ENCODE measurements at places on chromosomes 3 and 15. TPM values are rescaled to one million over a fixed set of nuclear protein-coding genes. Genes with fewer than 3 reads are reported as not detected.

CSTA gene
- not detected for total RNA-seq

RNF7 gene
- total RNA-seq: 109 TPM

LINGO1 gene
- total RNA-seq: 35.1 TPM

CCDC39 gene
- 0.22 TPM for total RNA-seq

ADAMTS17 gene
- 4.7 TPM for total RNA-seq

ALPK3 gene
- total RNA-seq: 122 TPM

SAXO2 gene
- total RNA-seq: 6.0 TPM

DUOXA2 gene
- not detected for total RNA-seq

FSD2 gene
- not detected for total RNA-seq

GRCh38 chr3:181709537-181710279, 2.0 kb upstream of the SOX2 start:
- H3K27ac ChIP-seq: peak overlapping the region; percentile 89
- peaks cover 20% of the 10 kb centered on the region for H3K4me1 ChIP-seq
- peak overlapping the region; percentile 64 for H3K4me3 ChIP-seq

- H3K27ac ChIP-seq: no peak overlapping the region
- no peaks in the 10 kb centered on the region for H3K36me3 ChIP-seq
- DNase-seq: no peak
- H3K4me3 ChIP-seq: no peak overlapping the region
- peaks cover 2% of the 10 kb centered on the region for H3K4me1 ChIP-seq
Observed at GRCh38 chr3:15116032-15116669, 17.2 kb upstream of the RBSN start.

DNA sequence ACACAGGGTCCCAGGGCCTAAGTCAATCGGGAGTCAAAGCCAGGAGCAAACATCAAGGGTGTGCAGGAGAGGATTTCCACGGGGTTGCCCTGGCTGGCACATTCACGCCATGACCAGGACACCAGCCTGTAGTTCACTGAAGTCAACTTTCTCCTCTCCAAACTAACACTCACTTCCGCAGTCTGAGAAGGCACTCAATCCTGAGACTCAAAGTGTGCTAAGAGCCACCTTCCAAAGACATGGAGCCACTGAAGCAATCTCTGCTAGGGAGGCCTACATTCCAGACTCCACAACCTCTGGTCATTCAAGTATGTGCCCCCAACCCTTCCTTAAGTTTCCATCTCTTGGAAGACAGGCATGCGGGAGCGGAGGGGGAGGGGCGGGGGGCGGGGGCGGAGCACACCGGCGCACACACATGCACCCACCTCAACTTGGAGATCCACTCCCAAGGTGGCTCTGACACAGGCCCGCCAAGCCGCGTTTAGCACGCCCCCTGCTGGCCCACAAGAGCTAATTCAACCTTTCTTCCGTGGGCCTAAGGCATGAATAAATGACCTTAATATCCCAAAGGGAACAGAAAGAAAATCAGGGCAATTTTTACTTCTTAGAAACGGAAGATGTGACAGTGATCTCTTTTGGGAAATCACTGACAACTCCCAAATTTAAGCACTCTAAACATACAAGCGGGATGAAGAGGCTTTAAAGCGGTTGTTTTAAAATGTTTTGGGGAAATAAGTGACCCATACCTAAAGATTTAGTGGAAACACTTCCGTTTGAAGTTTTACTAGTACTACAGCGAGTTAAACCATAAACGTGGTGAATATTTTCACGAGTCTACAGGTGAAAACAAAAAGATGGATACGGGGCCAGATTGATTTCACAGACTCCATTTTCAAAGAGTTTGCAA, 162.5 kb upstream of the CHRNA7 start:
- H3K4me1 ChIP-seq: peaks cover 8% of the 10 kb centered on the region
- H3K4me3 ChIP-seq: peak overlapping the region; percentile 54
- no peaks in the 10 kb centered on the region for H3K36me3 ChIP-seq
- H3K27me3 ChIP-seq: peaks cover 14% of the 10 kb centered on the region
- H3K27ac ChIP-seq: no peak overlapping the region

DNA sequence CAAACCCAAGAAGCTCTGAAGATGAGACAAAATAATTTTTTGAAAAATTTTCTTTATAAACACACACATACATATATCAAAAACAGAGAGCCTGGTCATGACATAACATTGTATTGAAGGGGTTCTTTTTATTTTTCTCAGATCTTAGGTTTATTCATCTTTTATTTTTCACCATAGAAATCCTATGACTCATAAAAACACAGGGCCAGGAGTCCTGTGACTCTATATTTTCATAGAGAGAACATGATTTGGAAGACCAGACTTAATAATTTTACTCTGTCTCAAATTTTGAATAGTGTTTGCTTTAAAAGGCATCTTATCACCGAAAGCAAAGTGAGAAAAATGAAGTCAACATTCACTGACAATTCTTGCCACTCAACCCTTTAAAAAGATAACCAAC, 57.7 kb downstream of the SUCNR1 start:
- H3K4me3 ChIP-seq: no peak overlapping the region
- no peaks in the 10 kb centered on the region for H3K4me1 ChIP-seq
- H3K27me3 ChIP-seq: no peaks in the 10 kb centered on the region
- no peak for DNase-seq
- no peak overlapping the region for H3K27ac ChIP-seq

- peaks cover 10% of the 10 kb centered on the region for H3K27me3 ChIP-seq
- H3K4me1 ChIP-seq: no peaks in the 10 kb centered on the region
- no peak overlapping the region for H3K27ac ChIP-seq
- DNase-seq: no peak
- no peak overlapping the region for H3K4me3 ChIP-seq
Observed at GRCh38 chr3:159536876-159537275, 451.8 kb upstream of the IL12A start.

DNA sequence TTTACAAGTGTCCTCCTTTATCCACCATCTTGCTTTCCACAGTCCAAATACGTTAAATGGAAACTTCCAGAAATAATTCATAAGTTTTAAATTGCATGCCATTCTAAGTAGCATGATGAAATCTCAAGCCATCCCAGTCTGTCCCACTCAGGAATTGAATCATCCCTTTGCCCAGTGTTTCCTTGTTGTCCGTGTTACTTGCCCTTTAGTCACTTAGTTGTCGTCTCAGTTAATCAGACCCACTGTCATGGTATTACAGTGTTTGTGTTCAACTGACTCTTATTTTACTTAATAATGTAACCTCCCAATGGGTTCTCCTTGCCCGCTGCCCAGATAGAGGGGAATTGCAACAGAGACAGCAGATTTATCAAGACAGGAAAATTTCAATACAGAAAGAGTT, 77.6 kb upstream of the NDN start:
- no peak for DNase-seq
- no peak overlapping the region for H3K27ac ChIP-seq

GRCh38 chr3:3102751-3103150, 7.4 kb downstream of the IL5RA start:
- no peak overlapping the region for H3K4me3 ChIP-seq
- DNase-seq: no peak
- H3K27me3 ChIP-seq: peaks cover 6% of the 10 kb centered on the region
- no peaks in the 10 kb centered on the region for H3K36me3 ChIP-seq

GRCh38 chr3:31932990-31933389, 48.1 kb downstream of the OSBPL10 start:
- no peak overlapping the region for H3K27ac ChIP-seq
- H3K27me3 ChIP-seq: no peaks in the 10 kb centered on the region
- DNase-seq: no peak
- peaks cover 9% of the 10 kb centered on the region for H3K4me1 ChIP-seq
- no peak overlapping the region for H3K4me3 ChIP-seq
- H3K36me3 ChIP-seq: no peaks in the 10 kb centered on the region

DNA sequence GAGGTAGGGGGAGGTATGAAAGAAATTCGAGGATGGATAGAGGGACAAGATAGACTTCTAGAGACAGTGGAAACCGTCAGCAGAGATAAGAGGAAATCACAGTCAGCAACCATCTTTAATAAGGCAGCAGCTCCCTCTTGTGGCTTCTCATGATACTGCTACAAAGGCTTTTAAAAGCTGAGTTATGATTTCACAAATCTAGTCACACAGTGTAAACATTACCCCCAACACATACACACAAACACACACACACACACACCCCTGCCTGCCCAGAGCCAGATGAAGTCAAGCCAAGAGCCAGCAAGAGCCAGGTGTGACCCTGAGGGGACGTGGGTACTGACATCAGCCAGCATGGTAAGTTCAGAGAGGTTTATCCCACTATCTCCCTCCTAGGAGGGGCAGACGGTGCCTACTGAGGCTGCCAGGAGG, 18.9 kb upstream of the TGM5 start:
- no peaks in the 10 kb centered on the region for H3K36me3 ChIP-seq
- peaks cover 26% of the 10 kb centered on the region for H3K27me3 ChIP-seq
- H3K4me1 ChIP-seq: peaks cover 1% of the 10 kb centered on the region
- H3K4me3 ChIP-seq: no peak overlapping the region
- DNase-seq: no peak

DNA sequence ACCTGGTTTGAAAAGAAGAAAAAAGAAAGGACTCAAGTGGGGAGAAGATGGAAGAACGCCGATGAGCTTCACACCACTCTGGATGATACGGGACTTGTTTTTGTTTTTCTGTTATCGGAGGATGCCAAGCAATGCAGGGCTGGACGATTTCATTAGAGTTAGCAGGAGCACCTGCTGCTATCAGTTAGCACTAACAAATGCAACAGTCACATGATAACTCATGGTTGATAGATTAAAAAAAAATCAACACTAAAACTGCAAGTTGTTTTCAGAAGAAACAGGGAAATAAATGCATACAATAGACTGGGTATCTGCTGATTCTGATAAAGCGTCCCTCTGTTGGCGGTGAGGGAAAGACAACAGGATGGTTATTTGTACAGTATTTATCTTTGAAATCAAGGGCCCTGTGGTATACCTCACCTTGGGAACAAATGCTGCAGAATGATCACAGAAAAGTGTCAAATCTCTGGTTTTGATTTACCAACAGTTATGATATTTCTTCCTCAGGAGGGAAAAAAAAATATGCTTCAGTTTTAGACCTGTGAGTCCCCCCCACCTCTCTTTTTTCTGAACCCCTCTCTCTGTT, 575.1 kb downstream of the FOXP1 start:
- H3K27me3 ChIP-seq: no peaks in the 10 kb centered on the region
- peak overlapping the region; percentile 94 for H3K27ac ChIP-seq
- DNase-seq: no peak
- H3K4me1 ChIP-seq: peaks cover 48% of the 10 kb centered on the region
- peak overlapping the region; percentile 40 for H3K4me3 ChIP-seq

- H3K27ac ChIP-seq: no peak overlapping the region
- H3K4me3 ChIP-seq: no peak overlapping the region
- no peak for DNase-seq
- H3K27me3 ChIP-seq: peaks cover 9% of the 10 kb centered on the region
Observed at GRCh38 chr3:53195066-53195450, 34.0 kb downstream of the PRKCD start.

DNA sequence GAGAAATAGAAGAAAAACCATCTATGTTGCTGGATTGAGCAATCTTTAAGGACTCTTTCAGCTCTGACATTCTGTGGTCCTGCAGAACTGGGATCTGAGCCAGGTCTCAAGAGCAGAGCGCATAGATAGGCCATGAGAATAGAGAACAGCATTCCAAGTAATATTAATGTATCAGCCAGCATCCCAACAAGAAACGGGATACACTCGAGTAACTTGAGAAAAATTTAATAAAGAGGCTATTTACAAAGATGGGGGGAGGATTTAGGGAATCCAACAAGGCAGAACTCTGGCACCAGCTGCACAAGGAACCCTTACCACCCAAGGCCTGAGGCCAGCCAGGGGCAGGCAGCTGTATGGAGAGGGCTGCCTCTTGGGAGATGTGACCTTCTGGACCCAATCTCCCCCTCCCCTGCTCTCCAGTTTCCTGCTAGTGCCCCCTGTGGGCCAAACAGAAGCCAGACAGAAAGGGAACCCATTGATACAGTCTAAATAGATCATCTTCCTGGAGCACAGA, 8.2 kb downstream of the TMOD2 start:
- H3K36me3 ChIP-seq: no peaks in the 10 kb centered on the region
- peaks cover 13% of the 10 kb centered on the region for H3K27me3 ChIP-seq
- H3K27ac ChIP-seq: no peak overlapping the region
- no peak overlapping the region for H3K4me3 ChIP-seq
- H3K4me1 ChIP-seq: no peaks in the 10 kb centered on the region
- no peak for DNase-seq

GRCh38 chr3:138367911-138368310, 19.5 kb downstream of the MRAS start:
- H3K4me1 ChIP-seq: peaks cover 2% of the 10 kb centered on the region
- no peak for DNase-seq
- peak overlapping the region; percentile 15 for H3K27ac ChIP-seq
- H3K4me3 ChIP-seq: no peak overlapping the region
- peaks cover 3% of the 10 kb centered on the region for H3K36me3 ChIP-seq
